ENCODE measurements at places on chromosomes 7 and 10.

GRCh38 chr10:97718659-97719142 lies 5.2 kb downstream of the MARVELD1 start:
- DNase-seq, result no peak

- no peak for DNase-seq
These were observed 315.7 kb downstream of the REEP3 start for GRCh38 chr10:63836666-63837442.

DNA sequence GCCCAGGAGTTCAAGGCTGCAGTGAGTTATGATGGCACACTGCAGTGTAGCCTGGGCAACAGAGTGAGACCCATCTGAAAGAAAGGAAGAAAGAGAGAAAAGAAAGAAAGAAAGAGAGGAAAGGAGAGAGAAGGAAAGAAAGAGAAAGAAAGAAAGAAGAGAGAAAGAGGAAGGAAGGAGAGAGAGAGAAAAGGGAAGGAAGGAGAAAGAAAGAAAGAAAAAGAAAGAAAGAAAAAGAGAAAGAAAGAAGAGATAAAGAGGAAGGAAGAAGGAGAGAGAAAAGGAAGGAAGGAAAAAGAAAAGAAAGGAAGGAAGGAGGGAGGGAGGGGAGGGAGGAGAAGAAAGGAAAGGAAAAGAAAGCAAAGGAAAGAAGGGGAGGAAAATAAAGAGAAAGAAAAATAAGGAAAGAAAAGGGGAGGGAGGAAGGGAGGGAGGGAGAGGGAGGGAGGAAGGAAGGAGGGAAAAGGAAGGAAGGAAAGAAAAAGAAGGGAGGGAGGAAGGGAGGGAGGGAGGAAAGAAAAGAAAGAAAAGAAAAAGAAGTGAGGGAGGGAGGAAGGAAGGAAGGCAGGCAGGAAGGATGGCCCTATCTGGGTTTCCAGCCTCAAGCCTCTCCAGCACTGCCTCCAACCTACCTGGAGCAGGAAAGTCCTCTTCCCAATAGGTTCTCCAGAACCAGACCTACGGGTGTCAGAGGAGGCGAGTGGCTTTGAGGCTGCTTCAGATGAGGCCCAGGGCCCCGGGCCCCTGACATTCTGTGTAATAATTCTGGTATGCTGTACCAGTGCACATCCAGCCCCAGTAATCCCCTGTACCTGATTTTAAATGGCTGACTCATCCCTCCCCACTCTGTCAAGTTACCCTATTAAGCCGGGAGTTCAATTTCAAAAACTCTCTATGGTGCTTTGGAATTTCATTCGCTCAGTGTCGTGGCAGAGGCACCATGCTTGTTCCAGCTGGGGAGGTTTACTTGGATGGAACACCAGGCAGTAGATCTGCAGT lies 6.8 kb upstream of the PARD3 start:
- DNase-seq, result no peak

DNA sequence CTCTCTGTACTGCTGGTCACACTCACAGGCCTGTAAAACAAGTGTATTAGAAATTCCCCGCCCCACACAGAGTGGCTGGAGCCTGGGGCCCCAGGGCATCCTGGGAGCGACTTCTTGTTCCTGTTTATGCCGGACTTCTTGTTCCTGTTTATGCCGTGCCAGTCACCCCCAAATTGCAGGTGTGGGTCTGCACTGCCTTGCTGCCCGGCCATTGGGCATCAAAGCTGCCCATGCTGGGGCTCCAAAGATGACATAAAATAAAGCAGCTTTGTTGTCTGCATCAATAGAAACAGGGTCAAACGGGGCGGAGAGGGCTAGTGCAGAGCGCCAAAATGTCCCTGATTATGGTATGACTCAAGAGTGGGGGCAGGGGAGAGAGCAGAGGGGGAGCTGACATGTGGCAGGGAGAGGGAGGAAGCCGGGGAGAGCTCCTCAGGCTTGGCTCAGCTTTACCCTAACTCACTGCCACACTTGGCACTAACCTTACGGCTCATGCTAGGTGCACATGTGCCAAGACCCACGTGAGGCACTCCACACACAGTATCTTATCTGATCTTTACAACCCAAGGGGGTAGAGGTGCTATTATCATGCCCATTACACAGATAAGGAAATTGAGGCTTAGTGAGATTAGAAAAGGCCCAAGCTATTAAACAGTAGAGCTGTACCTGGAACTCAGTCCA lies 98.4 kb downstream of the PIP4K2A start:
- no peak for DNase-seq

GRCh38 chr10:32054094-32054493 lies 2.1 kb downstream of the KIF5B start:
- DNase-seq, result no peak

GRCh38 chr7:5780801-5781496 lies 514 bp downstream of the RNF216 start:
- DNase-seq, result no peak

GRCh38 chr10:128064108-128064969 lies 61.9 kb downstream of the MKI67 start:
- peak; percentile 75 for DNase-seq

DNA sequence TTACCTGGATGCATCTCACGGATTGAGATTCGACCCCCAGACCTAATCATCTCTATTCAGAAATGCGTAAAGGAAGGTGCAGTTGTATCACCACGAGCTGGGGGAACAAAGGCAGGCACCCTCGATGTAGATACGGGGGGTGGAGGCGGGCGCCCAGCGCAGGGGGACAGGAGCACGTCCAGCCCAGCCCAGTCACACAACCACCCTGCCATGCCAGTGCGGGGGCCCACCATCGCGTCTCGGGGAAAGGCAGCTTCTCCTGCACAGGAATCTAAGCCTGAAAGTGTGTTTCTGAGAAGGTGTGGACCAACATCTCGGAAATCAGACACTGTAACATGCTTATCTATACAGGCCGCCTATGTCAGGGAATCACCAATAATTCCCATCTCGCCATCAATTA lies 131.1 kb downstream of the DIP2C start:
- no peak for DNase-seq

Measured in GDM1 (cell line).